Thymus (tissue), 14 donors: ENCODE measurements at places on chromosomes 5 and 9. TPM values are rescaled to one million over a fixed set of nuclear protein-coding genes. Genes with fewer than 3 reads are reported as not detected.

NUTM2G gene
- total RNA-seq, result not detected

CCL27 gene
- 4.4 TPM for total RNA-seq

CDX1 gene
- 0.85 TPM for total RNA-seq

THOC3 gene
- total RNA-seq, result 38.0 TPM

NR2F1-AS1 gene
- 2.0 TPM for total RNA-seq

FAM200C gene
- total RNA-seq, result 4.1 TPM

GFI1B gene
- total RNA-seq, result 0.61 TPM

CDH12 gene
- 0.09 TPM for total RNA-seq

ARHGEF28 gene
- total RNA-seq, result 7.3 TPM

LCN9 gene
- not detected for total RNA-seq

TSSK1B gene
- total RNA-seq, result 0.05 TPM

ZBTB5 gene
- 10.9 TPM for total RNA-seq

BASP1 gene
- total RNA-seq, result 24.3 TPM

UAP1L1 gene
- total RNA-seq, result 1.9 TPM

PCDHB11 gene
- total RNA-seq, result 0.24 TPM

WHRN gene
- 3.2 TPM for total RNA-seq

IFNK gene
- not detected for total RNA-seq

SLC6A7 gene
- under 0.01 TPM for total RNA-seq

COL27A1 gene
- total RNA-seq, result 12.6 TPM

WWC1 gene
- total RNA-seq, result 0.66 TPM

UCK1 gene
- 24.9 TPM for total RNA-seq

SEMA6A gene
- 6.2 TPM for total RNA-seq

FRMPD1 gene
- 0.14 TPM for total RNA-seq

AIF1L gene
- 2.5 TPM for total RNA-seq

ARL10 gene
- 1.8 TPM for total RNA-seq

WNK2 gene
- total RNA-seq, result 12.5 TPM

MCC gene
- total RNA-seq, result 7.0 TPM

SLC4A9 gene
- total RNA-seq, result not detected

RETREG1 gene
- 37.7 TPM for total RNA-seq

PIGO gene
- 12.9 TPM for total RNA-seq

PCDHAC2 gene
- 0.38 TPM for total RNA-seq

SMIM32 gene
- total RNA-seq, result not detected

SLC27A6 gene
- 4.7 TPM for total RNA-seq

SPINK5 gene
- total RNA-seq, result 3.4 TPM

NDUFB6 gene
- total RNA-seq, result 58.2 TPM

DDX4 gene
- 0.57 TPM for total RNA-seq

IL13 gene
- 0.42 TPM for total RNA-seq

ABO gene
- total RNA-seq, result 0.14 TPM

SLC24A2 gene
- total RNA-seq, result 0.05 TPM

PTGES gene
- total RNA-seq, result 11.1 TPM

PLAC8L1 gene
- total RNA-seq, result 0.24 TPM

TLR4 gene
- 8.5 TPM for total RNA-seq

SPINK1 gene
- 1.5 TPM for total RNA-seq

ANKRD34B gene
- 0.05 TPM for total RNA-seq

LMNB1 gene
- total RNA-seq, result 120 TPM

SMARCA2 gene
- total RNA-seq, result 63.0 TPM

PCDHA5 gene
- not detected for total RNA-seq

PKD2L2 gene
- total RNA-seq, result not detected

RALGPS1 gene
- 8.5 TPM for total RNA-seq

TRIM14 gene
- 12.7 TPM for total RNA-seq

RNF180 gene
- total RNA-seq, result 0.52 TPM
